Activated effector memory CD4-positive, alpha-beta T cell treated with anti-CD3 and anti-CD28 coated beads, Interleukin-2, amount 50 U/mL, for 16 hours (primary cell): ENCODE measurements at places on chromosomes 7 and 10.
A peak's percentile ranks its signal among the peaks of the same experiment; 100 is the strongest.

GRCh38 chr10:77756319-77757232 lies 119.0 kb upstream of the KCNMA1 start:
- no peak for DNase-seq

GRCh38 chr7:12032146-12032545 lies 178.9 kb upstream of the TMEM106B start:
- DNase-seq, result no peak

GRCh38 chr7:140084142-140084655 lies 21.4 kb upstream of the PARP12 start:
- no peak for DNase-seq

DNA sequence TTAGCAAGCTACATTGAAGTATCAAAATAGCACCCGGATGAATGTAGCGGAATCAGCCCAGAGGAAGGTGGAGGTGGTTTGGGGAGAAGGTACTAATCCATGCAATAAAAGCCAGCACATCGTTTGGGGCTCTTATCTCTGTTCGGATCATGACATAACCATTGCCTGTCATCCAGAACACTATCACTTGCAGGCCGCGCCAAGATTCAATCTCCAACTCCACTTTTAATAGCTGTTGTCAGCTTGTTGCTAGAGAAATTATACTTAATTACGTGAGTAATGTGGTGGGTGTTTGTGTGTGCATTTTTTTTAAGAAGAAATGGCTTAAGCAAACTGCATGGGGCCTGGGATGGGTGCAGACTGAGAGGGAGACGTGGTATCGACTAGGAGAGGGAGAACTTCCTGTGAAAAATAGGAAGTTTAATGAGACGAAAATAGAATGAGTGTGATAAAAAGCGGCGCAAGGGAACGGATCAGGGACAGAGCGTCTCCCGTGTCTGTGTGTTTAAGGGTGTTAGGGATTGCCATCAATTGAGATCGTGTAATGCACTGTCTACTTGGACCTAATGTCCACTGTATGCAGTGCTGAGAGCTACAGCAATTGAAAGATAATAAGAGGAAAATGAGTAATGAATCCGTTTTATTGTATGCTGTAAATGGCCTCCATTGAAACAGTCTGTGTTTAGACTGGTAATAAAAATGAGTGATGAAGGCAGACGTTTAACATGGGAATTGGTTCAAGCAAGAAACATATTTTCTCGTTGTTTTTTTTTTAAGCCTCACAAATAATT lies 27.6 kb upstream of the SFMBT2 start:
- no peak for DNase-seq

DNA sequence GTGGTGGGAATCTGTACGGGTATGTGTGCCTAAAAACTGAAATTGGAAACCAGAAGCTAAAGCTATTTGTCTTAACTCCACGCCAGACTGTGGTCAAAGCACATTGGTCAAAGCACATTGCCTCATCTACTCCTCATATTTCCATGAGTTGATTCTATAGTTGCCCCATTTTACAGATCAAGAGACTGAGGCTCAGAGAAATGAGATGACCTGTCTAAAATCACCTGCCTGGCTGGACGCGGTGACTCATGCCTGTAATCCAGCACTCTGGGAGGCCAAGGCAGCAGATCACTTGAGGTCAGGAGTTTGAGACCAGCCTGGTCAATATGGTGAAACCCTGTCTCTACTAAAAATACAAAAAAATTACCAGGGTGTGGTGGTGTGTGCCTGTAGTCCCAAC lies 21.7 kb upstream of the MNX1 start:
- no peak for DNase-seq

DNA sequence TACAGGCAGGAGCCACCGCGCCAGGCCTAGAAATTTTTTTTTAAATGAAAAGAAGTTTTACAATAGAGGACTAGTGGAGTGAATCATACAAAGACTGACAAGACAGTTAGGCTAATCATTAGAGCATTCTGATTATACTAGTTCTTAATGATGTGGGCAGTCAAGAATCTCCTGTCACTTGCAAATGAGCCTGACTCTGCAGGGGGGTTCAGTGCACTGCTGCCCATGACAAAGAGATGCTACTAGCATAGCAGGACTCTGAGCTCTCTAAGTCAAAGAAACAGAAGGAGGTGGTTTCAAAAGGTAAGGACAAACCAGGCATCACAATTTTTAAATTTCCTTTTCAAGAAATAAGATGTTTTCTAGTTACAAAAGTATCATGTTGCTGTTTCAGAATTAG lies 59.0 kb downstream of the CCDC6 start:
- no peak for DNase-seq

DNA sequence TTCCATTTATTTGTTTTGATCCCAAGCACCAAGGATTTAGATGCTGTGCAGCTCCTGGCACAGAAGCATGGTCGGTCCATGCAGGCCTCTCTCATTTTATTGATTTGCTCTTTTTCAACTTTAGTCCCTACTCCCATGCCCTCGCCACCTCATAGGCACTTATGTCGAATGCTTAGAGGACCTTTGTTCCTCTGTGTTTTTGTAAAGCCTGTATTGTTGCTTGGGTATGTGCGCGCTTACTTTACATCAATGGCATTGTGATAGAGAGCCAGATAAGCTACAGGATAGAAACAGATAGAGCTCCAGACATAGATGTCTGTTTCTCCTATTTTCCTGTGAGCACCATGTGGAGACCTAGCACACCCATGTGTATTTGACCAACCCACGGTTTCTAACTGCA lies 225.0 kb downstream of the PAXIP1 start:
- no peak for DNase-seq

GRCh38 chr10:71774916-71775702 lies 1.8 kb upstream of the VSIR start:
- DNase-seq, result no peak

GRCh38 chr10:100186253-100187212 lies 704 bp upstream of the ERLIN1 start:
- DNase-seq, result peak; percentile 67

DNA sequence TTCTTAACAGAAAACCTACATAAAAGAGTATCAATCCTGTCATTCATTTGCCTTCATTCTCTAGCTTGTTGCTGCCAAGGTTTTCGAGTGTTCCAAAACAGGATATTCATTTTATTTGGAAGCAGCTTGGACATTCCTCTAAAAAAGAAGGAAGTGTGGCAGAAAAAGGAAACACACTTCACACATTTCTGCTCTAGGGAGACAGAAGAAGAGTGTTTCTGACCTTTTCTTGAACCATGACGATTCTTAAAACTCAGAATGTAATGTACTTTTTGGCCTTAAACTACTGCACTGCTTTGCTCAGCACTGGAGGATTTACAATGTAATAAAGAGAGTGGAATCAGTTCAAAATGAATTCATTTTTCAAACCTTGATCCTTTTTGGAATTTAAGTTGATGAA lies 81.3 kb downstream of the SEMA3A start:
- no peak for DNase-seq

GRCh38 chr7:13980474-13980873 lies 9.0 kb downstream of the ETV1 start:
- DNase-seq, result no peak

- no peak for DNase-seq
These were observed 134.7 kb upstream of the PPP2R2D start for GRCh38 chr10:131766096-131766495.

GRCh38 chr7:3937605-3938004 lies 636.6 kb downstream of the SDK1 start:
- DNase-seq, result no peak

DNA sequence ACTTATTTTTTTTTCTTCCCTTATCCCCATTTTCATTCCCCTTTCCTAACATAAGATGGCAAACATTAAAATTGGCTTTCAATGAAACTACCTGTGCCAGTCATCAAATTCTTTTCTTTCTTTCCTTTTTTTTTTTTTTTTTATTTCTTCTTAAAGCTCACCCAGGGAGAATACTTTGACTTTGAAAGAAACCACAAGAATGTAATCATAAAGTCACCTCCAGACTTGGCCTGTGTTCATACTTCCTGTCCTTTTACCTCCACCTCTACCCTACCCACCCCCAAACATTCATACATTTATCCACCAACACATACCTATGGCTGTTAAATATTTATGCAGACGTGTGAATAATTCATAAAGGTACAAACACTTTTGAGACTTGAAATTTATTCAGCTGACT lies 254.6 kb downstream of the SLC25A13 start:
- no peak for DNase-seq

DNA sequence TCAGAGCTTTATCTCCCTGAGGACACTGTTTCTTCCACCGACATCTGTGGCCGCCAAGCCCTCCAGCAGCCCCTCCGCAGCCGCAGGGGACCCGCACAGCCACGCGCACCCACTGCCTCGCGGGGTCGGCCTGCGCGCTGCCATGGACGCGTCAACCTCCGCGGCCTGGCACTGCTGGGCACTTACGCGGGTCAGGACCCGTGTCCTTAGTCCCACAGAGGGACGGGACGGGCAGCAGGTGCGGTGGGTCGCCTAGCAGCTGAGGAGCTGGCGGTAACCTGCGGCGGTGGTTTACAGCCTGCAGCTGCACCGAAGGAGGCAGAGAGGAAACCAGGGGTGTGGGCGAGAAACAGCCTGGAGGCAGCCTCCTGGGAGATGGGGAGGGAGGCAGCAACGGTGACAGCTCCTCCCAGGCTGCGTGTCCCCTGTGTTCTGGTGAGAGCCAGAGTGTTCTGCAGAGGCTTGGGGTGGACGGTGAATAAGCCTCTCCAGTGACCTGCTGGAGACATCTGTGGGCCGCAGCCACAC lies 61.3 kb downstream of the SEC61G start:
- no peak for DNase-seq

DNA sequence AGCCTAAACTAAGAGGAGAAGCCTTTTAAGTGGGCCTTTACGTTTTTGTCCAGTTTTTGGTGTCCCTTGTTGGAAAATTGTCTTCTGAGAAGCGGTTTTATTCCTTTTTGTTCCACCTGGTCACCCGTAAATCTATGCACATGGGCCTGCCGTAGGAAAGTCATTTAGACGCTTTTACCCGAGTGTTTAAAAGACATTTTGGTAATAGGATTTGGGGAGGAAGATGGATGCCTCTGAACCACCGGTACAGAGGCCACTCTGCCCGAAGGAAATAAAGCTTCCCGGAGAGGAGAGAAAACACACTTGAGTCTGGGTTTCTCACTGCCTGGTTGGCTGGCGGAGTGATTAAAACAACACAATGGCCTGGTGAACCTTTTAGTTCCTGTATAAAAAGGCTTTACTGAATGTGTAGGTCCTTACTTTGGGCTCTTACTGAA lies 760 bp downstream of the THNSL1 start:
- DNase-seq, result peak; percentile 63

DNA sequence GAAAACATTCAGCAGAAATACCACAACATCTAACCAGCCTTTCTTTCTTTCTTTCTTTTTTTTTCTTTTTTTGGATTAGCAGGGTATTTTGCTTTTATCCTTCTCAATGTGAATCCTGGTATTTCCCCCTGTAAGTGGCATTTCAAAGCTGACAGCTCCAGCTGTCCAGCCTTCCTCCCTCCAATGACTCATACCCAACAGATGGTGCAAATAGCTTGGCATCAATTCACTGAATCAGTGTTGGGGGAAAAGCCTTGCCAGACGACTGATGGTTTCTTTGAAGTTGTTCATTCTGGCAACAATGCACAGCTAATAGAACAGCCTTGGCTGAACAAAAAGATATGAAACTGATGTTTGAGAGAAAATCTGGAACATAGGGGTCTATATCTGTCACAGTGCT lies 316.8 kb upstream of the STEAP1 start:
- DNase-seq, result no peak

- DNase-seq, result no peak
These were observed 20.0 kb downstream of the VSIR start for GRCh38 chr10:71753091-71753959.

- no peak for DNase-seq
These were observed 8.8 kb downstream of the BAG3 start for GRCh38 chr10:119659951-119660350.

- DNase-seq, result no peak
These were observed 31.0 kb upstream of the C10orf90 start for GRCh38 chr10:126701526-126701925.

DNA sequence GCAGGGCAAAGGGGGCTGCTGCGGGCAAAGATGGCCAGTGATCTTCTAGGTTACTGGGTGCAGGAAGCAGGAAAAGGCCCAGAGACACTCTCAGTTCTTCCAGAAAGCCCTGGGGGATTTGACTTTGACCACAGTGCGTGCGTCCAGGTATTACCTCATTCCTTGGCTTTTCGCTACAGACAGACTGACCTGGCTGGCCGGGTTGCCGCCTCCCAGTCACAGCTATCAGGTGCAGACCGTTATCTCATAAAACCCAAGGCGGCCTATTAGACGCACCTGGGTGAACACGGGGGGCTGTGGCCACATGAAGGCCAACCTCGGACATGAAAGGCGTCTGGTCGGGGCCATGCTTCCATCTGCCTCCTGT lies 80.3 kb downstream of the FOXL3 start:
- DNase-seq, result no peak

DNA sequence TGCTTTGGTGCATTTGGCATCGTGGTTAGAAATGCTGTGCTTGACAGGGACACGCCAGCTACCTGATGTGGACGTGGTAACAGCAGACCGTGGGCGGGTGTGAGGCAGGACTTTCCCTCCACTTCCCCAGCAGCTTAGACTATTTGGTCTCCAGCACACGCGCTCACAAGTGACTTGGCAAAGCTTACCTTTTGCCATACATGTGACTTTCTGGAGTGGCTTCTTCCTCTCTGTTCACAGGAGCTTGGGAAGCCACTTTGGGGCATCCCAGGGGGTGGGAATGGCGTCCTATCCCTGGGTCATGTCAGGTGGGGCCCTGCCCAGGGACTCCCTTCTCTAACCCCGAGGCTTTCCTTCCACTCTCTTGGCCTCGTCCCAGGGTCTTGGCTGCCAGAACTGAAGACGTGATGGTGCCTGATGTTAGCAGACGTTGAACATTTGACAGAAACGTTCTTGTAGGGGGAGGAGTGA lies 228.7 kb upstream of the KLF6 start:
- DNase-seq, result peak; percentile 84

DNA sequence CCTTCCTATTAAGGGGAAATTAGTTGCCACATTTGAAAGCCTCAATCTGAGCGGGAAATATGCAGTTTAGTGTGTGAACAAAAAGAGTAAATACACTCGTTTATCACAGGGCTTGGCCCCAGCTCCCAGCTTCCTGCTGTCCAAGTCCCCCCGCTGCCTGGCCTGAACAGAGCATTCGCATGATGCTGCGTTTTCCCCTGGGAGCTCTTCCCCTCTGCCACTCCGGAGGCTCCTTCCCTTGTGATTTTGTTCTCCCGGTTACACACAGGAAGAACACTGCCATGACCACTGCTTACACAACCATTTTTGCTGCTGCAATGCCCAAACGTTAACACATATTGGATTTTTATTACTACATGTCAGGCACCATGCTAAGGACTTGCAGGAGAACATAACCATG lies 120.7 kb upstream of the ADARB2 start:
- no peak for DNase-seq

GRCh38 chr10:29730969-29731368 lies 96.2 kb upstream of the SVIL start:
- DNase-seq, result no peak
